ENCODE measurements at places on chromosomes 2 and 18. TPM values are rescaled to one million over a fixed set of nuclear protein-coding genes. Genes with fewer than 3 reads are reported as not detected.
A peak's percentile ranks its signal among the peaks of the same experiment; 100 is the strongest.

Gene DTNA
- not detected for total RNA-seq

Gene STPG4
- not detected for total RNA-seq

Gene DIS3L2
- total RNA-seq, result 20.5 TPM

Gene CASP10
- 15.9 TPM for total RNA-seq

Gene DSG4
- total RNA-seq, result not detected

Gene RGPD3
- total RNA-seq, result 0.31 TPM

Gene VSNL1
- not detected for total RNA-seq

Gene CCDC68
- total RNA-seq, result not detected

Gene FBXO41
- 15.2 TPM for total RNA-seq

Gene ACVR2A
- 3.5 TPM for total RNA-seq

Gene TEKT4
- not detected for total RNA-seq

Gene NPPC
- 0.22 TPM for total RNA-seq

Gene REG3G
- total RNA-seq, result not detected

Gene PSMA8
- 1.3 TPM for total RNA-seq

Gene ECEL1
- 0.10 TPM for total RNA-seq

Gene PROKR1
- total RNA-seq, result not detected

DNA sequence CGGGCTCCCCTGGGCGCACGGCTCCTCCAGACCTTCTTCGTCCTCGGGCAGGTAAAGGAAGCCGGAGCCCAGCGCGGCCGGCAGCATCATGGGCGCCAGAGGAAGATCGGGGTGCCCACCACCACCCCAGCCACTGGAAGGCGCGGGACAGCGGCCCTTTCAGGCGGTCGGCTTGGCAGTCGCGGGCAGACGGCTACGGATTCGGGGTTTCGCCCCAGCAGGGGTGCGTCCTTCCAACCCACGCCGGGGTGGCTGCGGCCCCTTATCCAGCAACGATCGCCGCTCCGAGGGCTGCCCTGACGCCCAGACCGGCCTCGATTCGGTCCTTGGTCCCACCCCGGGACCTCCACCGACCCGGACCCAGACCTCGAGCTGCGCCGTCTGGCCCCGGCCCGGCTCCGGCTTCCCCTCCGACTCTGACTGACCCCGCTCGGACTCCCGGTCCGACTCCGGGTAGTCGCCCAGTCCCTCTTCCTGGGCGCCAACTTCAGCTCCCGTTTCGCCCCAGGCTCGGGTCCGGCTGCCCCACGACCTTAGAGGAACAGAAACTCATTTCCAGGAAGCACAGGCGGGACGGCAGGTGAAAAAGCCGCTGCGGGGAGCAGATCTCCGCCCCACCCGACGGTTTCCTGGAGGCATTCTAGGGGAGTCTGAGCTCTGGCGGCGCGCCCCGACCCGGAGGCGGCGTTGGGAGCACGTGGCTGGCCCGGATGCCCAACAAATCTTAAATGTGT lies 30.2 kb upstream of the SSB start:
- H3K36me3 ChIP-seq, result no peaks in the 10 kb centered on the region
- peaks cover 7% of the 10 kb centered on the region for H3K4me1 ChIP-seq
- H3K4me3 ChIP-seq, result peak overlapping the region; percentile 54
- peaks cover 10% of the 10 kb centered on the region for H3K27me3 ChIP-seq

DNA sequence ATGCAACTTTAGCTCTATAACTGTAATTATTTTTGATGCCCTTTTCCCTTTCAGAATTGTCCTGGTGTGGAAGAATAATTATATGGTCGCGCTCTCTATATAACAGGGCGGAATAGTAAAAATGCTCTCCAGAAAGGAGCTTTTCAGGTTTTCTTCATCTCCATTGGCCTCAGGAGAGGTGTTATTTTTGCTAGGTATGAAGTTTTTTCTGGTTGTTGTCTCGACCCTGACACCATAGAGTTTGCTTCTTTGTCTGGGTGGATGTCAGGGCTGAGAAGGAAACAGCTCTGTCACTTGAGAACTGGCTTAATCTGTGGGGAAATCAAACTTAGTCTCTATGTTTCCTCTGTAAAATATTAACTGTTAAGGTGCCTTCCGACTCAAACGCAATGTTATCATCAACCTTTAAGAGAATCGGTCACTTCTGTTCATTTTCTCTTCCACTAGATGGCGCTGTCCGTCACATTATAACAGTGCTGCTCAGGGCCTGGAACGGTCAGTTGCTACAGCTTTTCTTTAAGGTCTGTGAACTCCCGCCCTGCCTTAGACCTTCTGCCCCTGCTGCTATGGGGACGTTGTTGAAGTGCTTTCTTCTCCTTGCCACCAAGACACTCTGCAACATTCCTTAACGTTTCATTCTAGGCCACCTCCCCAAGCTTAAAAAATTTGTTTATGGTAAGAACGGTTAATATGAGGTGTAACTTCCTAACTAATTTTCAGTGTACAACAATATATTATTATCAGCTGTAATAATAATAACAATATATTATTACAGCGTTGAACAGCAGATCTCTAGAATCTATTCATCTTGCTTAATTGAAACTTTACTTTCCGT lies 23.8 kb upstream of the SERPINB12 start:
- H3K36me3 ChIP-seq, result no peaks in the 10 kb centered on the region
- peak; percentile 62 for DNase-seq
- peaks cover 5% of the 10 kb centered on the region for H3K27me3 ChIP-seq

DNA sequence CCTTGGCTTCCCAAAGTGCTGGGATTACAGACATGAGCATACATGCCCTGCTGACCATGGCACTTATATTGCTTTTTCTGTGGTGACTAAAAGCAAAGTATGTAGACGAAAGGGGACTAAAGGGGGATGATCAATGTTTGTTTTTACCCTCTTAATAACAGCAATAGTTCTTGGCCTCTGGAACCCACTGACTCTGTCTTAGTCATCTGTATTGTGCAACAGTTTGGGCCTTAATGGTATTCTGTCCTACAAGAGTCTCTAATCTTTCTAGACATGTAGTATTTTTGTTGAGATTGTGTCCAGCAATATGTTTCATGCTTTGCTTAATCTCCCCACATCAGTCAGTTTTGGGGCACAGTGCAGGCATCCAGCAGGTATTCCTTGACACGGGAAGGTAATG lies 359.9 kb upstream of the FANCL start:
- H3K27ac ChIP-seq, result no peak overlapping the region
- no peak overlapping the region for H3K4me3 ChIP-seq
- no peak for DNase-seq
- no peaks in the 10 kb centered on the region for H3K36me3 ChIP-seq
- no peaks in the 10 kb centered on the region for H3K27me3 ChIP-seq
- H3K4me1 ChIP-seq, result no peaks in the 10 kb centered on the region

DNA sequence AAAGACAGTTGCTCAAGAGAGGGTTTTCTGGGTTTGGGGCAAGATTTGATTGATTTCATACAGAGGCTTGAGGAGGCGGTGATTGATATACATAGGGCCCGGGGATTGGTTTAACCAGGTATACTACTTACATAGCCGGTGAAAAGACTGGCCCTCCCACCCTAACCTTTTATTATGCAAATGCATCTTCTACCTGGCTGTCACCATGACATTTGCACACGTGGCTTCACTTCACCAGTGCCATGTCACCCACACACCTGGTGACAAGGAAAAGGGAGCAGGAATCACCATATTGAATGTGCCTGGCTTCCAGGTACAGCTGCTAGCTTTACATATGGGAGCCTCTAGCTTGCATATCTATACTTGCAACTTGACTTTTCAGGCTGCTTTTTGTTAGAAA lies 9.7 kb downstream of the ERMN start:
- no peak overlapping the region for H3K4me3 ChIP-seq
- no peaks in the 10 kb centered on the region for H3K27me3 ChIP-seq

GRCh38 chr2:19138264-19138825 lies 220.1 kb downstream of the OSR1 start:
- no peaks in the 10 kb centered on the region for H3K4me1 ChIP-seq
- no peaks in the 10 kb centered on the region for H3K36me3 ChIP-seq
- H3K27ac ChIP-seq, result no peak overlapping the region
- H3K4me3 ChIP-seq, result no peak overlapping the region

GRCh38 chr2:197604117-197604860 lies 71.1 kb downstream of the RFTN2 start:
- no peak overlapping the region for H3K27ac ChIP-seq
- H3K4me3 ChIP-seq, result no peak overlapping the region

- H3K27ac ChIP-seq, result no peak overlapping the region
- H3K36me3 ChIP-seq, result no peaks in the 10 kb centered on the region
- H3K4me1 ChIP-seq, result no peaks in the 10 kb centered on the region
- H3K27me3 ChIP-seq, result peaks cover 3% of the 10 kb centered on the region
Observed at GRCh38 chr18:46706968-46707367, 49.9 kb downstream of the ST8SIA5 start.

DNA sequence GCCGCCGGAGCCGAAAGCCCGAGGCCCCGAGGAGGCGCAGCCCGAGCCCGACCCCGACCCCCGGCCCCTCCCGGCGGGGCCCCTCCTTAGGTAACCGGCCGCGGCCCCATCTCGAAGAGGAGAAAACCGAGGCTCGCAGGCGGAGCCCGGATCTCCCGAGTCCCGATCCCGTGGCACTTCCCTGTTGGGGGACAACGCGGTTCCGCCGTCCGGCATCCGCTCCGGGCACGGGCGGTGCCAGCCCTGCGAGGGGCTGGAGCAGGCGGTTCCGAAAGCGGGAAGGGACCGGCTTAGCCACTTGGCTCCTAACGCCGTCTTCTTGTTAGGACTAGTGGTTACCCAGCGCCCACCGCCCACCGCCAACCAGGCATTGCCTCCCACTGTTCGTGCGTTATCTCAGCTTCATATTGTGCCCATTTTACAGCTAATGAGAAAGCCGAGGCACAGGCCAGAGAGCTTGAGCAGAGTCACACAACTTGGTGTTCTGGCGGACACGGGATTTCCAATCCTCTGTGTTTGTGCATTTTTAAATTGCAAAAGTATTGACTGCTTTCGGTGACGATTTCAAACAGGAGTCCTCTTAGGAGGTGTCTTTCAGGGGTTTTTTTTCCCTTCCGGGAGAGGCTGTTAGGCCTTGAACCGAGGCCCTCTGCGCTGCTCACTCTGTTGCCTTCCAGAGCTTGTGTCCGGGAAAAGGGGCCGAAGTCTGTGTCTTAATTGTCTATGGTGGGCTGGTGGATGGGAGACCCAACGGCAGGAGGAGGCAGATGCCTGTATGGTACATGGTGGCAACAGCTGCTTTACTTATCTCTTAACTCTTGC lies 562 bp downstream of the CENPA start:
- H3K4me3 ChIP-seq, result peak overlapping the region; percentile 85
- peak overlapping the region; percentile 10 for H3K27ac ChIP-seq
- DNase-seq, result peak; percentile 46
- H3K36me3 ChIP-seq, result peaks cover 27% of the 10 kb centered on the region
- peaks cover 17% of the 10 kb centered on the region for H3K4me1 ChIP-seq

GRCh38 chr2:159922563-159922962 lies 124.6 kb upstream of the CD302 start:
- no peak overlapping the region for H3K27ac ChIP-seq
- H3K4me1 ChIP-seq, result peaks cover 35% of the 10 kb centered on the region
- no peak for DNase-seq

DNA sequence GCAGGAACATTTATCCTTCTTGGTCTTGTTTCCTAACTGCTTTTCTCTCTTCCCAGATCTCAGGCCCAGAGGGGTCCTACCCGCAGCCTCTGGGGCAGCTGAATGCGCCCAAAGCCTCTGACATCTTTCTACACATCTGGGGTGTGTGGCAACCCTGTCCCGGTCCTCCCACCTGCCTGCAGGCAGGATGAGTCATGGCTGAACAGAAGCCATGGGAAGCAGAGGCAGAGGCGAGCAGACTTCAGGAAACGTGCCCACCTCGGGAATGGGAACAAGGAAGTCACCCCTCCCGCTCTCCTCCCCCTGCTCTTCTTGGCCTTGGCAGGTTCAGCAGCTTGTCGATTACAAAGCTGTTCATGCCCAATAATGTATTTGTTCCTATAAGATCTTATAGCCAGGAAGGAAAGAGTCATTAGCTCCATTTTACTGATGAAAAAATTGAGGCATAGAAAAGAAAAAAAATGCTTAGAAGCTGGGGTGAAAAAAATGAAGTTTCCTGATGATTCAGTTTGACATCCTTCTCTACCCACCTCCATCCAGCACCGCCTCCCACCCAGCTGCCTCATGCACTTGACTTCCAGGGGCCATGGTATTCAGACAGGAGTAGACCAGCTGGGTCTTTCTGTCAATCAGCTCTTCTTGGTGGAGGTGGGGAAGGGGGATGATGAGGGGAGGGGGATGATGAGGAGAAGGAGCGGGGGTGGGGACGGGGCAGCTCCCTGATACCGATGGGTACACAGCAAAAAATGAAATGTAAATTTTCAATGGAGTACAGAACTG lies 10.4 kb upstream of the KCNF1 start:
- H3K4me3 ChIP-seq, result no peak overlapping the region
- H3K27me3 ChIP-seq, result peaks cover 3% of the 10 kb centered on the region
- no peak for DNase-seq
- H3K36me3 ChIP-seq, result no peaks in the 10 kb centered on the region

GRCh38 chr18:64490207-64490606 lies 341.3 kb upstream of the LINC00305 start:
- H3K36me3 ChIP-seq, result no peaks in the 10 kb centered on the region
- H3K27me3 ChIP-seq, result no peaks in the 10 kb centered on the region
- DNase-seq, result no peak
- H3K4me1 ChIP-seq, result no peaks in the 10 kb centered on the region

- peak; percentile 77 for DNase-seq
- no peaks in the 10 kb centered on the region for H3K27me3 ChIP-seq
- H3K36me3 ChIP-seq, result peaks cover 31% of the 10 kb centered on the region
- peak within 1 kb of the TSS; percentile 97 for H3K27ac ChIP-seq
Observed at GRCh38 chr2:234496835-234497593, at the start of gene ARL4C. ARL4C (minus strand) TSS chr2:234497081; CDS start chr2:234496586, 495 bp downstream.

GRCh38 chr2:11679016-11679415 lies 9.0 kb upstream of the NTSR2 start:
- peaks cover 29% of the 10 kb centered on the region for H3K27me3 ChIP-seq
- H3K4me3 ChIP-seq, result no peak overlapping the region
- H3K36me3 ChIP-seq, result no peaks in the 10 kb centered on the region
- H3K4me1 ChIP-seq, result peaks cover 5% of the 10 kb centered on the region
- no peak overlapping the region for H3K27ac ChIP-seq

DNA sequence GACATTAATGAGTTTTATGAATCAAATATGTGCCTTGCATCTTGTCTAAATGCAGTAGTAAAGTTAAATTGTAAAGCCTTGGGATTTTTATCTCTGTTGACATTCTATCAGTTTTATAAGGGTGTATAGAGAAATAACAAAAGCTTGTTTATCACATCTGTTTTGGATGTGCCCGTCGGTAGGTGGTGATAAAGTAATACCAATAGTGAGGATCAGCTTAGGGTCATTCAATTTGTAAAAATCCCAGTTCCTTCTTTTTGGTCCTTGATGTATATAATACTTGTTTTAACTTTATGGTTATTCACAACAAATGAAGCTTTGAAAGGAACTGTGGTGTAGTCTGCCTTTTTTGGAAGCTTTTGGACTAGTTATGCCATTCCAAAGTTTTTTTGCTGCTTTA lies 12.6 kb downstream of the UBE2E3 start:
- peaks cover 24% of the 10 kb centered on the region for H3K4me1 ChIP-seq
- DNase-seq, result no peak
- H3K4me3 ChIP-seq, result no peak overlapping the region
- H3K27ac ChIP-seq, result no peak overlapping the region

- no peak overlapping the region for H3K27ac ChIP-seq
- peaks cover 7% of the 10 kb centered on the region for H3K4me1 ChIP-seq
- H3K36me3 ChIP-seq, result no peaks in the 10 kb centered on the region
Observed at GRCh38 chr2:71018625-71019024, 24.0 kb upstream of the TEX261 start.
